Ovary (tissue), 10 donors: ENCODE measurements at places on chromosomes 5 and 9. TPM values are rescaled to one million over a fixed set of nuclear protein-coding genes. Genes with fewer than 3 reads are reported as not detected.
A peak's percentile ranks its signal among the peaks of the same experiment; 100 is the strongest.

Gene LHX3
- total RNA-seq: not detected

Gene HTR1A
- 0.25 TPM for total RNA-seq

Gene ITK
- 1.5 TPM for total RNA-seq

Gene ECPAS
- total RNA-seq: 69.7 TPM

Gene PPP2CA
- 76.1 TPM for total RNA-seq

Gene CDX1
- 0.92 TPM for total RNA-seq

Gene IFNA21
- not detected for total RNA-seq

DNA sequence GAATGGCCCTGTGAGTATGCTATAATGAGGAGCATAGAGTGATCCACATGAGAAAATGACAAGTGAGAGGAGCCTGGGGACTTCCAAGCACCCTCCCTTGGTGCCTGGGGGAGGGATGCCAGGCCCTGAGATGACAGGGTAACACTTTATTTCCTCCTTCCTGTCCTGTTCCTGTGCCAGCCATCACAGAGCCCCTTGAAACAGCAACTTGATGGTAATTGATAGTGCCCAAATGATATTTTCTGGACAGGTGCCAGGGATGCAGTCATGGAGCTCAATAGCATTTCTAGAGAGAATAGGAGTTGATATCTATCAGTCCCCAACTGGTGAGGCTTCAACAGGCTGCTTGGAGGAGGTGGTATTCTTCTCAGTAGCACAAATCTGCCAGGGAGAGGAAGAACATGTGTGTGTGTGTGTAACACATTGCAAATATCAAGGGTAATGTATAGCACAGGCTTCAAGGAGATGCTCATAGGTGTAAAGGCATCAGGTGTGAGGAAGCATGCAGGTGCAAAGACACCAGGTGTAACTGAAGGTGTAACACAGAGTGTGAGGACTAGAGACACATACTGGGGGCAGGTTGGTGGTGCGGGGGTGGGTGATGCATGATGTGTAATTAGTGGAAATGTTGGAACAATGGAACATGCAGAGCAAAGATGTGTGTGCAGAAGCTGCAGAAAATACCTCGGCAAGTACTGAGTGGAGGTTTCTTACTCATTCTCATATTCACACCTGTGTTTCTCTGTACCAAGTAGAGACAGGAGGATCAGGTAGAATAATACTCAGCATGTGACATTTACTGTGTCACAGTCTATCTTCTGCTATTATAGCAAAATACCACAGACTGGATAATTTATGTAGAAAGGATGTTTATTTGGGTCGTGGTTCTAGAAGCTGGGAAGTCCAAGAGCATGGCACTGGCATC is 18.1 kb upstream of the WWC1 start:
- no peak for DNase-seq
- H3K4me1 ChIP-seq: no peaks in the 10 kb centered on the region
- H3K36me3 ChIP-seq: no peaks in the 10 kb centered on the region
- no peak overlapping the region for H3K27ac ChIP-seq
- H3K27me3 ChIP-seq: no peaks in the 10 kb centered on the region
- H3K4me3 ChIP-seq: no peak overlapping the region

DNA sequence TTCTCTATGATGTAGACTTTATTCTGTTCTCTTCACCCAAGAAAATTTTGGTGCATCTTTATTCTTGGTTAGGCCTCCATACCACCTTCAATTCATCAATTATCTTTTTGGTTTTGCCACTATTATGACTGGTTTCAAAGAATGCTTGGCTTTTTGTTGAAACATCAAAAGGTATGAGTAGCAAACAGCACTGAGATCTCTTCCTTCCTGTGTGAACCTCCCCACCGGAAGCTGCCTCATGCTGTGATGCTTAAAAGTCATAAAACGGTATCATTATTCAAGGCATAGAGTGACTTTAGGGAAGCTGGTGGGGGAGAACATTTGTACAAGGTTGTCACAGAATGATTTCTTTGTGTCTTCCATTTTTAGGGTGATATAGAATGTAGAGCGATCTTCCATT is 70.6 kb downstream of the IQGAP2 start:
- no peak overlapping the region for H3K4me3 ChIP-seq
- H3K27ac ChIP-seq: no peak overlapping the region
- no peaks in the 10 kb centered on the region for H3K27me3 ChIP-seq
- DNase-seq: no peak

- no peak overlapping the region for H3K27ac ChIP-seq
- no peaks in the 10 kb centered on the region for H3K27me3 ChIP-seq
- no peak for DNase-seq
- H3K4me3 ChIP-seq: no peak overlapping the region
- no peaks in the 10 kb centered on the region for H3K4me1 ChIP-seq
Observed at GRCh38 chr5:1727571-1727970, 72.1 kb downstream of the MRPL36 start.

DNA sequence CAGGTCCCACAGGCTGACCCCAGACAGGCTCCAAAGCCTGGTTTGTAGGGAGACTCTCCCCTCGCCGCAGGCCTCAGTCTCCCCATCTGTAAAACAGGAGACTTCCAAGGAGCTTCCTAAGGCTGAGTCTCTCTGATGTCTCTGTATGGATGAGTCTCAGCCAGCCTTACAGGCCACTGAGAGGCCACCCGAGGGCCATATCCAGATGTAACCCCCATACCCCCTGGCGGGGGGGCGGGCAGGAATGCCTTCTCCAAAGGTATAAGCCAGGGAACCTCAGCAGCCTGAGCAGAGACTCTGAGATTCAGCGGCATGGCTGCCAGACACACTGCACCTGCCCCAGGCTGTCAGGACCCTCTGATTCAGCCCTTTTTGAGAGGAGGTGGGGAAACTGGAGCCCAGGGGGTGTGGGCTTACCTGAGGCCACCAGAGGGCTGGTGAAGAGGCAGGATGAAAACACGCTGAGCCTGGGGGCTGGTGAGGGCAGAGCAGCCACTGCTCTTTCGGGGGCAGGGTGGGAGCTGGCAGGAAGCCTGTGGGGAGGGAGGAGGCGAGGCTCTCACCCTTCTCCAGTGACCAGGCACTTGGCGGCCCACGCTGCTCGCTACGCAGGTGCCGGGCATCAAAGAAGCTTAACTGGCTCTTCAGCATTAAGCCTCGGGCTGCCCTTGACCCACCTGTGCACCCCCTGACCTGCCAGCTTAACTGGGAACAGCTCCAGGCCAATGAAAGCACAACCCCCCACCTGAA is 5.5 kb upstream of the SUSD3 start:
- no peaks in the 10 kb centered on the region for H3K27me3 ChIP-seq
- no peaks in the 10 kb centered on the region for H3K36me3 ChIP-seq
- peaks cover 36% of the 10 kb centered on the region for H3K4me1 ChIP-seq
- no peak overlapping the region for H3K4me3 ChIP-seq
- peak overlapping the region; percentile 87 for H3K27ac ChIP-seq

DNA sequence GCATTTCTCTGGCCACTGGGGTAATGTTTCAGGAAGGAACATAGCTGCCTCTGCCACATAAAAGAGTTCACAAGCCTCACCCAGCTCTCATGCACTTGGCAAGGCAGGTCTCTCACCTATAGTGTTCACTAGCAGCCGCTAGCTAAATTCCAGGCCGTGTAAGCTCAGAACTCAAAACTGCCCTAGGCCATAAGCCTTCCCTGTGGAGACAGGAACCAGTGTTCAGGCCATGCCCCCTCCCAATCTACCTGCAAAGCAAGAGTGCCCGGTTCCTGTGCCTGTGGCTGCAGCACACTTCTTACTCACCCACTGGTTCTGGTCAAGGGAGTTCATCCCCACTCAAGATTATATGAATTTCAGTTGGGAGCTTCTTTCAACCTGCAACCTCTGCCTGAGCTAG is 60.7 kb upstream of the ZNF169 start:
- H3K4me3 ChIP-seq: no peak overlapping the region
- H3K4me1 ChIP-seq: no peaks in the 10 kb centered on the region
- no peaks in the 10 kb centered on the region for H3K27me3 ChIP-seq
- no peaks in the 10 kb centered on the region for H3K36me3 ChIP-seq
- no peak for DNase-seq
- no peak overlapping the region for H3K27ac ChIP-seq

DNA sequence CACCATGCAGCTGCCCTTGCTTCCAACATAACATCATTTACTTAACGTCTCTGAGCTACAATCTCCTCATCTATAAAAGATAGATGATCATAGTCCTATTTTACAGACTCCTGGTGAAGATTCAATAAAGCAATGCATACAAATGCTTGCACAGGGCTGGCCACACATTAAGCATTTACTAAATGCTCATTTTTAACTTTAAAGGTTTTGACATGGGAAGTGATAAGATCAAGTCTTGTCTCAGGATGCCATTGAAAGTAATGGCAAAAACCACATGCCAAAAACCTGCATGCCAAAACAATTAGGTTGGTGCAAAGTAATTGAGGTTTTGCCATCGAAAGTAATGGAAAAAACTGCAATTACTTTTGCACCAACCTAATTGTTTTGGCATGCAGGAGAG is 181.2 kb upstream of the ADRA1B start:
- no peaks in the 10 kb centered on the region for H3K4me1 ChIP-seq
- H3K27me3 ChIP-seq: no peaks in the 10 kb centered on the region
- DNase-seq: no peak
- no peaks in the 10 kb centered on the region for H3K36me3 ChIP-seq

GRCh38 chr9:36149197-36149596 is 12.7 kb downstream of the GLIPR2 start:
- H3K27me3 ChIP-seq: no peaks in the 10 kb centered on the region
- peaks cover 10% of the 10 kb centered on the region for H3K4me1 ChIP-seq
- H3K4me3 ChIP-seq: no peak overlapping the region
- no peaks in the 10 kb centered on the region for H3K36me3 ChIP-seq

GRCh38 chr5:91318724-91319123 is 64.4 kb downstream of the ARRDC3 start:
- H3K36me3 ChIP-seq: no peaks in the 10 kb centered on the region
- DNase-seq: no peak
- H3K27ac ChIP-seq: no peak overlapping the region
- H3K4me3 ChIP-seq: no peak overlapping the region
- H3K27me3 ChIP-seq: no peaks in the 10 kb centered on the region
- H3K4me1 ChIP-seq: peaks cover 3% of the 10 kb centered on the region

- no peak overlapping the region for H3K27ac ChIP-seq
Observed at GRCh38 chr9:28365020-28365640, 791.8 kb upstream of the C9orf72 start.

DNA sequence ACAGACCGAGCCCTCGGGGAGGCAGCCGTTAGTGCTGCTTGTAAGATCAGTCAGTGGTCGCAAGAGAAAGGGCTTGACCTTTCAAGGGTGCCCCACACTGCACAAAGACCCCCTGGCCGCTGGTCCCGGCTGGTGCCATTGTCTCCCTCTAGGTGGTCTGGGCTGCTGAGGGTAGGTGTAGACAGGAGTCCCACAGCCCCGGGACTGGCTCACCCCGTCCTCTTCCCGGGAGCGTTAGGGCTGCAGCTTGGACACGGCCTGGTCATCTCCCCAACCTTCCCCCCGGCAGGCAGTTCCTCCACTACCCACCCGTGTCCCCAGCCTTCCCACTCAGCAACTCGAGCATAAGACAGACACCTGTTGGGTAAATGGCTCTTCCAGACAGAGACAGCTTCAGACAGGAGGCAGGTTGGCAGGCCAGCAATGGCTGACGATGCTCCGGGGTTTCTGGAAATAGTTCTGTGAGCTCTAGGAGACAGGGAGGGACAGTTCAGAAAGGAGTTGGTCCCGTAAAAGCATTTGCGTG is 15.3 kb upstream of the TMEM250 start:
- DNase-seq: no peak
- no peak overlapping the region for H3K27ac ChIP-seq
- no peak overlapping the region for H3K4me3 ChIP-seq
- H3K36me3 ChIP-seq: no peaks in the 10 kb centered on the region
- H3K4me1 ChIP-seq: no peaks in the 10 kb centered on the region

GRCh38 chr9:132409828-132410528 is at the start of gene CFAP77:
Gene CFAP77, plus strand, starts transcription at chr9:132410211. Its CDS starts 61 bp downstream, at chr9:132410272.
- no peak within 1 kb of the TSS for H3K27ac ChIP-seq
- no peaks in the 10 kb centered on the region for H3K36me3 ChIP-seq
- H3K27me3 ChIP-seq: no peaks in the 10 kb centered on the region
- H3K4me3 ChIP-seq: peak within 1 kb of the TSS; percentile 53

- H3K36me3 ChIP-seq: no peaks in the 10 kb centered on the region
- H3K27me3 ChIP-seq: no peaks in the 10 kb centered on the region
- no peak overlapping the region for H3K4me3 ChIP-seq
- no peak overlapping the region for H3K27ac ChIP-seq
- H3K4me1 ChIP-seq: no peaks in the 10 kb centered on the region
Observed at GRCh38 chr5:60209146-60209840, 315.8 kb upstream of the PDE4D start.

- DNase-seq: no peak
- no peak overlapping the region for H3K27ac ChIP-seq
- H3K4me1 ChIP-seq: peaks cover 2% of the 10 kb centered on the region
- no peak overlapping the region for H3K4me3 ChIP-seq
- no peaks in the 10 kb centered on the region for H3K27me3 ChIP-seq
Observed at GRCh38 chr9:123835821-123836220, 94.1 kb downstream of the DENND1A start.

DNA sequence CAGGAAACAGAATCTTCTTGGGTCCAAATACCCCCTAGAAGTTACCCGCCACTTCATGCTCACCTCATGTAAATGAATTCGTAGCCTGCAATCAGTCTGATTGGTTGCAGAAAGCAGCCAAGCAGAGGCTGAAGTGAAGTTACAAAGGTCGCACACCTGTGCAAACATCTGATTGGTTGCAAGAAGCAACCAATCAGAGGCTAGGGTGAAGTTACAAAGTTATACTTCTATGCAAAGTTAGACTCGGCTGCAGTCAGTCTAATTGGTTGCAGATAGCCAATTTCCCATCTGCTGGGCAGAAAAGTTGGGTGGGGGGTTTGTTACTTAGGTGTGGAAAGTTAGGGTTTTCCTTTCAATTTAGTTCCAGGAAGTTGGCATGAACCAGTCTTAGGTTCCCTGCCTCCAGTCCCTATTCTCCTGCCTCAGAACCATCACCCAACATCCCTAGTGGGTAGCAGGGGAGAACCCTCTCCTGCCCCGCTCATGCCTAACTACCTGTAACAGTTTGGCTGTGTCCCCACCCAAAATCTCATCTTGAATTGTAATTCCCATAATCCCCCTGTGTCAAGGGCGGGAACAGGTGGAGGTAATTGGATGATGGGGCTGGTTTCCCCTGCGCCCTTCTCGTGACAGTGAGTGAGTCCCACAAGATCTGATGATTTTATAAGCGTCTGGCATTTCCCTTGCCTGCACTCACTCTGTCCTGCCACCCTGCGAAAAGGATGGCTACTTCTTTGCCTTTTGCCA is 1.2 kb upstream of the RUSC2 start:
- H3K4me1 ChIP-seq: peaks cover 8% of the 10 kb centered on the region
- no peak for DNase-seq
- H3K27me3 ChIP-seq: no peaks in the 10 kb centered on the region
- no peak overlapping the region for H3K27ac ChIP-seq
- peak overlapping the region; percentile 62 for H3K4me3 ChIP-seq

DNA sequence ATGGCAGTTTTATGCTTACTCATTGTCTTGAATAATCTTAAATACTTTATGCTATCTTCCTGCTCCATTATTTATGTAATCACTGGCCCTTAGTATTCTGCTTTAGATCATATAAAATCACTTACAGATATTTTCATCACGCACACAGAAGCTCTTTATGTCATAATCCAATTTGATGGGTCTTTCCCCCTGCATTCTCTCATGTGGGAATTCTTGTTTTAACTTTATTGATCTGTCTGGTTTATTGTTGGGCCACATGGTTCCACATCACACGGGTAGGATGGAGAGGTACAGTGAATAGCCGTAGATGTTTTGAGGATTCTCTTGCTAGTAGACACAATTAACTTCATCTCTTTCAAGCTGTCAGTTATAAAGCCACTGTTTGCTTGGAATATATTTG is 27.0 kb downstream of the PLPPR1 start:
- no peak for DNase-seq
- no peak overlapping the region for H3K27ac ChIP-seq
- H3K36me3 ChIP-seq: no peaks in the 10 kb centered on the region
- H3K27me3 ChIP-seq: no peaks in the 10 kb centered on the region
- no peak overlapping the region for H3K4me3 ChIP-seq

GRCh38 chr5:75355236-75355635 is 18.2 kb downstream of the HMGCR start:
- no peaks in the 10 kb centered on the region for H3K36me3 ChIP-seq
- H3K4me1 ChIP-seq: no peaks in the 10 kb centered on the region
- no peak overlapping the region for H3K4me3 ChIP-seq
- no peaks in the 10 kb centered on the region for H3K27me3 ChIP-seq
- no peak overlapping the region for H3K27ac ChIP-seq
- DNase-seq: no peak
